Progenitor cell of endocrine pancreas (in vitro differentiated cells): ENCODE measurements at places on chromosomes 1 and 21.

DNA sequence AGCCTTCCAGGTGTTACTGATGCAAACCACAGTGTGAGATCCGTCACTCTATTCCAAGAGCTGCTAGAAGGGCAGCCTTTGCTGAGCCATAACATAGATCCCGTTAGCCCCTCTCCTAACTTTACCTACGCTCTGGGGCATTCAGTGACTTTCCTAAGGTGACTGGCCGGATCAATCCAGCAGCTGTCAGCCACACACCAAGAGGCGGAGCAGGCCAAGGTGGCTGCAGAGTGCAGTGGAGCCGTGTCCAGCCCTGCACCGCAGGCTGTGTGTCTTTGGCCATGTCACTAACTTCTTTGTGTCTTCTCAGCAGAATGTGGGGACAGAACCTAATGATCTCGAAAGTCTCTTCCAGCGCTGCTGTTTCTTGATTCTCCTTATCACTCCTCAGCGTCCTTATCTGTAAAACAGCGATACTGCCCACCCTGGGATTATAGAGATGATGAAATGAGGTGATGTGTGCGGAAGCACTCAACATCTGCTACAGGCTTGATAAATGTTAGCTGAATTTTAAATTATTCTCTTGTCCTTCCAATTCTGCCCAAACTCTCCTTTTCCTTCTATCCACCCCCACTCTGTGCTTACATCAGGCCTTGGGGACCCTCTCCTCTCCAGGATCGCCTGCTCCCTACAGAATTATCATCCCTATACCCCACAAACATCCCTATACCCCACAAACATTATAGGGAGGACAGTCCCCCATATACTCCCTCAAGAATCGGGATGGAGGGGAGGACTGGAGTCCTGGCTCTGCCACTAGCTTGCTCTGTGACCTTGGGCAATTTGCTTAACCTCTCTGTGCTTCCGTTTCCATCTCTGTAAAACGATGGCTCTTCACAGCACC, 25.8 kb upstream of the LRRN2 start:
- H3K27me3 ChIP-seq, result peaks cover 64% of the 10 kb centered on the region
- H3K36me3 ChIP-seq, result no peaks in the 10 kb centered on the region
- H3K4me1 ChIP-seq, result peaks cover 3% of the 10 kb centered on the region
- H3K27ac ChIP-seq, result no peak overlapping the region
- H3K4me3 ChIP-seq, result no peak overlapping the region
- DNase-seq, result no peak

- no peak for DNase-seq
- H3K27me3 ChIP-seq, result no peaks in the 10 kb centered on the region
- no peak overlapping the region for H3K27ac ChIP-seq
- no peaks in the 10 kb centered on the region for H3K4me1 ChIP-seq
Measured at GRCh38 chr1:77631751-77632150, 50.7 kb downstream of the ZZZ3 start.

- no peak for DNase-seq
- peaks cover 16% of the 10 kb centered on the region for H3K27me3 ChIP-seq
- H3K4me1 ChIP-seq, result no peaks in the 10 kb centered on the region
Measured at GRCh38 chr1:229905031-229905545, 161.9 kb upstream of the GALNT2 start.

GRCh38 chr1:16383888-16384287, 16.8 kb downstream of the SZRD1 start:
- no peak overlapping the region for H3K4me3 ChIP-seq
- no peak for DNase-seq
- H3K27ac ChIP-seq, result no peak overlapping the region
- no peaks in the 10 kb centered on the region for H3K4me1 ChIP-seq
- no peaks in the 10 kb centered on the region for H3K27me3 ChIP-seq

- peaks cover 4% of the 10 kb centered on the region for H3K4me1 ChIP-seq
- no peak overlapping the region for H3K27ac ChIP-seq
- no peak for DNase-seq
- no peaks in the 10 kb centered on the region for H3K27me3 ChIP-seq
Measured at GRCh38 chr1:163241746-163242145, 39.0 kb upstream of the RGS5 start.

- peak; percentile 19 for DNase-seq
- peaks cover under 1% of the 10 kb centered on the region for H3K36me3 ChIP-seq
- peaks cover 21% of the 10 kb centered on the region for H3K4me1 ChIP-seq
Measured at GRCh38 chr1:28370239-28371009, 884 bp downstream of the PHACTR4 start.

DNA sequence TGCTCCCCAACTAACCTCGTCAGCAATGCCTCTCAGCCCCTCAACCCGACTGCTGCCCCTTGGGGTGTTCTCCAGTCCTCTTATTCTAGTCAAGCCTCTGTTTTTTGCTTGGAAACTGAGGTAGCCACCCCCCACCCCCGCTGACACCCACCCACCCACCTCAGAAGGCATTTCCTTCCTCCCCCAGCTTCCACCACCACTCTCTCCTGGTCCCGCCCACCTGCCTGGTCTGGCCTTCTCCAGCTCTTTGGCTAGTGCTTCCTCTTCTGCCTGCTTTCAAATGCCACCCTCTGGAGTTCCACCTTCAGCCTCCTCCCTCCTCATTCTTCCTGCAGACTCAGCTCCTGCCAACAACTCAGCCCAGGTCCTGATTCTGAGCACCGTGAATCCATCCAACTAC, 35.3 kb downstream of the OLFML2B start:
- DNase-seq, result no peak
- no peaks in the 10 kb centered on the region for H3K27me3 ChIP-seq
- no peaks in the 10 kb centered on the region for H3K36me3 ChIP-seq
- H3K4me1 ChIP-seq, result no peaks in the 10 kb centered on the region
- no peak overlapping the region for H3K27ac ChIP-seq
- no peak overlapping the region for H3K4me3 ChIP-seq

DNA sequence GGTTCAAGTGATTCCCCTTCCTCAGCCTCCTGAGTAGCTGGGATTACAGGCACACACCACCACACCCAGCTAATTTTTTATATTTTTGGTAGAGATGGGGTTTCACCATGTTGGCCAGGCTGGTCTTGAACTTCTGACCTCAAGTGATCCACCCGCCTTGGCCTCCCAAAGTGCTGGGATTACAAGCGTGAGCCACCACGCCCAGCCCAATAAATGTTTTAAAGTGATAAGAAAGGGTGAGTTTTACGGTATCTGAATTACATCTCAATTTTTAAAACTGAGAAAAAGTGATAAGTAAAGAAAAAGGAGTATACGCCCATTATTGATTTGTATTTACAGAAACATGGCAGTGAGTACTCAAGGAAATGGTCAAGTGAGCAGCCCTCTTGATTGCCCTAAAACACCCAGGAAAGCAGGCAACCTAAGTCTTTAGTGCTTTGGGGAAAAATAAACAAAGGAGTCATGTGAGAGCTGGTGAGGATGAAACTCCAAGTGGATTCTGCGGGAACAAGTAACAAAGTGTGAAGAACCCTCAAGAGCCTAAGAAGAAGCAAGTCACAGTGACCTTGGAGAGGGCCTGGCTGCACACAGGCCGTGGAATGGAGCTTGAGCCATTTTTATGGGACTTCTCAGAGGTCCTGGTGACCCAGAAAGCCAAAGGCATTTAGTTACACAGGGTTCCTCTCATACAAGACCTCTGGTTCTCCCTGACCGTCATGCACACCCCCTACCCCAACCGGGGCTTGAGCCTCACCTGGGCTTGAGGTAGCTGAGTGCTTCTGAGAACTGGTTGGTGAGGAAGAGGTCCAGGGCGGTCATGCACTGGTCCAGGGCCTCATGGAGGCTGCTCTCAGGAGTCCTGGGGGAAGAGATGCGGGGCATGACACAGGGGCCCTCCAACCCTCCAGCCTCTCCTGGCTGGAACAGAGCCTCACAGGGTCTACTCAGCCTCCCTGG, 9.1 kb downstream of the TTC39A start:
- no peak for DNase-seq
- no peaks in the 10 kb centered on the region for H3K36me3 ChIP-seq
- no peak overlapping the region for H3K4me3 ChIP-seq
- no peak overlapping the region for H3K27ac ChIP-seq
- no peaks in the 10 kb centered on the region for H3K27me3 ChIP-seq

GRCh38 chr1:222523852-222524251, 24.1 kb downstream of the HHIPL2 start:
- H3K36me3 ChIP-seq, result no peaks in the 10 kb centered on the region
- no peaks in the 10 kb centered on the region for H3K27me3 ChIP-seq
- H3K4me3 ChIP-seq, result no peak overlapping the region
- DNase-seq, result no peak
- no peaks in the 10 kb centered on the region for H3K4me1 ChIP-seq
- no peak overlapping the region for H3K27ac ChIP-seq

GRCh38 chr1:180456191-180456590, 46.2 kb downstream of the ACBD6 start:
- no peak for DNase-seq
- no peaks in the 10 kb centered on the region for H3K4me1 ChIP-seq
- H3K27ac ChIP-seq, result no peak overlapping the region
- no peaks in the 10 kb centered on the region for H3K27me3 ChIP-seq
- H3K4me3 ChIP-seq, result no peak overlapping the region

GRCh38 chr1:193406901-193407300, 220.5 kb upstream of the B3GALT2 start:
- DNase-seq, result no peak
- H3K36me3 ChIP-seq, result peaks cover 2% of the 10 kb centered on the region
- no peaks in the 10 kb centered on the region for H3K27me3 ChIP-seq

DNA sequence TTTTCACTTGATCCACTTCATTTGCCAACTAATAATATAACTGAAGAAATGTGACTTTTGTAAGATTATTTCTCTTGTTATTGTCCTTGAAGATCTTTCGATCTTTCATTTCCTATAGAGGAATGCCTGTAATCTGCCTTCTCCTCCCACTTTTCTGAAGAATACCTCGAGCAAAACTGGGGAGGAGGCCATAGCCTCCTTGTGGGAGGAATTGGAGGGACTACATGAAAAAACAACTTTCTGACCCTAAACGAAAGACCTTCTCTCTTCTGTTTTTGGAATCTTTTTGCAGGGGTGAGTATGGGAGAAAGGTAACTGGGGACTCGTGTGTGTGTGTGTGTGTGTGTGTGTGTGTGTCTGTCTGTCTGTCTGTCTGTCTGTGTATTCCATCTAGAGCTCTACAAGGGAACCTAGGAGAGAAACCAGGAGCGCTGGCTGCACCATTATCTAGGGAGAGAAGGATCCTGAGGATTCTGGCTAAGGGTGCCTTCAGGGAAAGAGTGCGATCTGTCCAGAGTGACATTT, 32.4 kb upstream of the MAB21L3 start:
- peaks cover 4% of the 10 kb centered on the region for H3K4me1 ChIP-seq
- H3K4me3 ChIP-seq, result no peak overlapping the region
- H3K27ac ChIP-seq, result no peak overlapping the region
- no peak for DNase-seq
- no peaks in the 10 kb centered on the region for H3K36me3 ChIP-seq

GRCh38 chr1:219434285-219434922, 178.5 kb downstream of the ZC3H11B start:
- no peaks in the 10 kb centered on the region for H3K27me3 ChIP-seq
- no peak overlapping the region for H3K4me3 ChIP-seq

GRCh38 chr1:7620196-7620595, 150.9 kb upstream of the VAMP3 start:
- DNase-seq, result no peak
- peaks cover 25% of the 10 kb centered on the region for H3K27me3 ChIP-seq
- no peaks in the 10 kb centered on the region for H3K4me1 ChIP-seq
- no peak overlapping the region for H3K4me3 ChIP-seq

GRCh38 chr1:67937010-67937409, 103.7 kb upstream of the GNG12 start:
- H3K4me3 ChIP-seq, result no peak overlapping the region
- peaks cover 1% of the 10 kb centered on the region for H3K4me1 ChIP-seq
- H3K27ac ChIP-seq, result no peak overlapping the region
- DNase-seq, result no peak
- no peaks in the 10 kb centered on the region for H3K36me3 ChIP-seq

GRCh38 chr1:178529364-178530036, 16.6 kb downstream of the TEX35 start:
- no peak overlapping the region for H3K4me3 ChIP-seq
- H3K4me1 ChIP-seq, result no peaks in the 10 kb centered on the region
